ENCODE measurements at places on chromosomes 3 and 15.
A peak's percentile ranks its signal among the peaks of the same experiment; 100 is the strongest.

DNA sequence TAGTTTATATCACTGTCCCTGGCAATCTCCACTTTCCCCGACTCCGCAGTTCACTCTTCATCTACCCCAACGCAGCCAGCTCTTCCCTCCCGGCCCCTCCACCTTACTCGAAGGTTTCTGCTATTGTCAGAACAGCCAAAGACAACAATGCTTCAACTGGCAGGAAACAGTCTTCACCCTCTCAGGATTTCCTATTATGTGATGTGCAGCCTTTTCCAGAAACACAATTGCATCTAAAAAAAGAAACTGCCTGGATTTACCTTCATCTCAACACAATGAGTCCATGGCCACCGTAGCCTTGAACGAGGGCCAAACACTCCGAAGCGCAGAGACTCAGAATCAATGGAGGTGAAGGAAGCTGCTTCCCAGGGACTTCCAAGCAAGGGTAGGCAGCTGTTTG, 182.1 kb upstream of the TSC22D2 start:
- H3K27me3 ChIP-seq = no peaks in the 10 kb centered on the region
- peaks cover 3% of the 10 kb centered on the region for H3K4me1 ChIP-seq
- no peak for DNase-seq
- H3K4me3 ChIP-seq = no peak overlapping the region

DNA sequence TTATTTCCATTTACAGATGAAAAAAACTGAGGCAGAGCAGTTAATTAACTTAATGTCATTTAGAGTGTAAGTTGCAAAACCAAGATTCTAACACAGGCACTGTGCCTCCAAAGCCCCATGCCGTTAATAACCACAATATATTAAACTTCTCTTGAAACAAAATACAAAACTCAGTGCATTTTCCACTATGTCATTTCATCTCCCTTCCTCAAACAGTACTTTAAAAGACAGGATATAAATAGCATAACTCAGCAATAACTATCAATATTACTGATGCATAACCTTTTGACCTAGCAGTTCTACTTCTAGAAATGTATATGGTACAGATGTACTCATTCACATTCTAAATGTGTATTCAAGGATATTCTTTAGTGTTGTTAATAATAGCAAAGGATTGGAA, 5.1 kb upstream of the TASOR start:
- no peak overlapping the region for H3K27ac ChIP-seq
- no peaks in the 10 kb centered on the region for H3K4me1 ChIP-seq
- H3K27me3 ChIP-seq = no peaks in the 10 kb centered on the region
- no peaks in the 10 kb centered on the region for H3K36me3 ChIP-seq
- DNase-seq = no peak

- H3K27me3 ChIP-seq = no peaks in the 10 kb centered on the region
- no peak for DNase-seq
- no peak overlapping the region for H3K27ac ChIP-seq
Measured at GRCh38 chr15:46938169-46938568, 779.1 kb upstream of the SEMA6D start.

DNA sequence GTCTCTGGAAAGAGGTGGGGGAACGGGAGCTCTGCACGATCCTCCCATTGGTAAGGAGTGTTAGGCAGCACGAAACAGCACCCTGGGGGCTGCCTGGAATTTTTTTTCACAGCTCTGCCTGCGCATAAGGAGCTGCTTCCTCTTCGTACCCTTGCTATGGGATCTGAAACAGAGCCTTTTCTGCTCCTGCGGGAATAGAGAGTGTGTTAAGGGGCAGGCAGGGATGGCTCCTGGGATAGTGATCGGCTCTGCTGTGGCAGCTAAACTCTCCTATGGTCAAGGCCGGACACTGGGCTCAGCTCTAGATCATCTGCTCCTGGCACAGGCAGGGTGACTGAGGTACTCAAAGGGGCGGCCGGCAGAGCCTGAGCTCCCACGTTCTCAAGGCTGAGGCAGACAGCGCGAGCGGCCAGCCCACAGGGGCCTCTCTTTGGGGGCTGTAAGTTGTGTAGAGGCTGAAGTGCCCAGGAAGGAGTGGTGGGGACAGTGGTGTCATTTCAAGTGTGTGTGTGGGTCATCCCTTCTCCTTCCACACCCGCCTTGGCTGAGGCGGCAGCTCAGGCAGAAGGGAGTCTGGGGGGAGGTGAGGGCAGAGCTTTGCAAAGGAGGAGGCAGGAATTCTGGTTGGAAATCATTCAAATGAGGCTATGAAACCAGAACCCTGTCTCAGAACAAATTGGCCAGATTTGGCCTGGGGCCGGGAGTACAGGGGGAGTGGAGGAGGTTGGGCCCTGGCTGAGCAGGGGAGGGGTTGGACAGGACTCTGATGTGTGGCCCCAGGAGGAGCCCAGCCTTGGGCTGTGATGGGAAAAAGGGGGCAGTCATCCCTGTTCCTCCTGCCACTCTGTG, 31.0 kb downstream of the EPHB3 start:
- H3K36me3 ChIP-seq = no peaks in the 10 kb centered on the region
- DNase-seq = peak; percentile 67
- H3K4me3 ChIP-seq = no peak overlapping the region

GRCh38 chr15:80816049-80816653, 37.0 kb downstream of the CEMIP start:
- H3K27ac ChIP-seq = no peak overlapping the region
- no peak for DNase-seq
- no peaks in the 10 kb centered on the region for H3K27me3 ChIP-seq
- H3K36me3 ChIP-seq = no peaks in the 10 kb centered on the region
- H3K4me1 ChIP-seq = no peaks in the 10 kb centered on the region

GRCh38 chr3:119240101-119240590, 532 bp downstream of the B4GALT4 start:
- peaks cover 16% of the 10 kb centered on the region for H3K4me1 ChIP-seq
- H3K27me3 ChIP-seq = no peaks in the 10 kb centered on the region
- peak; percentile 18 for DNase-seq
- peak overlapping the region; percentile 95 for H3K27ac ChIP-seq
- peaks cover 18% of the 10 kb centered on the region for H3K36me3 ChIP-seq

DNA sequence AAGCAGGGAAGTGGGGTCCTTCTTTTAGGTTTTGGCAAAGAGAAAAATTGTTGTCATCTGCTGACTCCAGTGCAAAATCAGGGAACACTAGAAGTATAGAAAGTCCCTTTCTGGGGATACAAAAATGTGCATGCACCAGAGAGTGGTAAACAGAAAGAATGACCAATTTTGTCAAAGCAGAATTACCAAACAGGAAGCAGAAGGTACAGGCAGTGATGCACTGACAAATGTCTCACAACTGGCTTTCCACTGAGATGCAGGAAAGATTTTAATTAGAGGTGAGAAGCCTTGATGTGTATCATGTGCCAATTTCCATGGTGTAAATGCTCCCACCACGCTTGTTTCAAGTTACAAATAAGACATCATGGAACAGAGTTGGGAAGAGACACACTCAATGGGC, 66.0 kb downstream of the TRIM69 start:
- no peak overlapping the region for H3K4me3 ChIP-seq
- H3K36me3 ChIP-seq = no peaks in the 10 kb centered on the region
- H3K27me3 ChIP-seq = peaks cover 4% of the 10 kb centered on the region
- DNase-seq = no peak
- no peaks in the 10 kb centered on the region for H3K4me1 ChIP-seq

GRCh38 chr15:78709263-78709882, 68.4 kb upstream of the CHRNB4 start:
- H3K4me1 ChIP-seq = no peaks in the 10 kb centered on the region
- peak; percentile 49 for DNase-seq
- H3K4me3 ChIP-seq = no peak overlapping the region
- no peak overlapping the region for H3K27ac ChIP-seq

All from cardiac muscle cell (in vitro differentiated cells and primary cell).